ENCODE measurements at places on chromosomes 7 and 10. TPM values are rescaled to one million over a fixed set of nuclear protein-coding genes. Genes with fewer than 3 reads are reported as not detected.

TUBAL3 gene
- 0.72 TPM for total RNA-seq

JAZF1 gene
- 1.2 TPM for total RNA-seq

ANKRD61 gene
- 0.48 TPM for total RNA-seq

PHYH gene
- total RNA-seq: 12.4 TPM

HGF gene
- under 0.01 TPM for total RNA-seq

GRID1 gene
- total RNA-seq: under 0.01 TPM

LEP gene
- 0.24 TPM for total RNA-seq

LBX1 gene
- total RNA-seq: not detected

AKR1C4 gene
- total RNA-seq: not detected

ITIH5 gene
- 0.21 TPM for total RNA-seq

EIF5AL1 gene
- 0.48 TPM for total RNA-seq
